ENCODE measurements at places on chromosomes 2 and 18. TPM values are rescaled to one million over a fixed set of nuclear protein-coding genes. Genes with fewer than 3 reads are reported as not detected.

- H3K27ac ChIP-seq: no peak overlapping the region
- no peak for DNase-seq
- peaks cover 1% of the 10 kb centered on the region for H3K4me1 ChIP-seq
- no peaks in the 10 kb centered on the region for H3K36me3 ChIP-seq
- H3K27me3 ChIP-seq: no peaks in the 10 kb centered on the region
Measured at GRCh38 chr2:240819126-240819857, 727 bp downstream of the KIF1A start.

Gene XDH
- not detected for total RNA-seq

GRCh38 chr2:60046529-60046928 is 506.9 kb downstream of the BCL11A start:
- H3K4me3 ChIP-seq: no peak overlapping the region
- H3K27ac ChIP-seq: no peak overlapping the region
- H3K36me3 ChIP-seq: no peaks in the 10 kb centered on the region
- no peaks in the 10 kb centered on the region for H3K27me3 ChIP-seq

Gene KLHL14
- total RNA-seq: 1.8 TPM

DNA sequence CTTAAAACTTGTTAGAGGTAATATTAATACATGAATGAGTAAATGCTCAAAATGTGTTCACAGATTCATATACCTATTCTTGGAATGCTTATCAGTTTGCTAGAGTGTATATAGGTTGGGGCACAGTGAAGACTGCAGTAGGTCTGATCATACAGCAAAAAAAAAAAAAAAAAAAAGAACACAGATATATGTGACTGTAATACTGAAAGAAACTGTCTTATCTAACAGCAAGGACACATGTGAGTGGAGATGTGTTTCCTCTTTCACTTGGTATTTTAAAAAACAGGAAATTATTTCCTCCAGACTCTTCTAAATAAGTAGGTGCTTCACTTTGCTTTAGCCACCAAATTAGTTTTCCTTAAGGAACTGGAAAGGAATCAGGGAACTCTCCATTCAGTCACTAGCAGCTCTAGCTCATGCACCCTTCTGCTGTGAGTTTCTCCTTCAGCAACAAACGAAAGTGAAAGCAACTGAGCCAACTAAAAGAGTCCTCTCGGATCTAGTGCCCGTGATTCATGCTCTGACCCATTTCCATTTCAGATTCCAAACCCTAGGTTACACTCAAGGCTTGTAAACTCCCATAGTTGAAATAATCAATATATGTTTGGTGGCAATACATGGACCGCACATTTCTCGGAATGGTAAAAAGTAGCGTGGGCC is 98.5 kb downstream of the DSEL start:
- no peaks in the 10 kb centered on the region for H3K36me3 ChIP-seq
- no peaks in the 10 kb centered on the region for H3K27me3 ChIP-seq
- peak overlapping the region; percentile 8 for H3K4me3 ChIP-seq
- DNase-seq: peak; percentile 12
- no peaks in the 10 kb centered on the region for H3K4me1 ChIP-seq
- H3K27ac ChIP-seq: no peak overlapping the region

Gene FAM161A
- total RNA-seq: 9.4 TPM

- peak overlapping the region; percentile 41 for H3K27ac ChIP-seq
- H3K4me1 ChIP-seq: peaks cover 7% of the 10 kb centered on the region
- DNase-seq: peak; percentile 67
- no peaks in the 10 kb centered on the region for H3K36me3 ChIP-seq
- no peaks in the 10 kb centered on the region for H3K27me3 ChIP-seq
Measured at GRCh38 chr2:241882091-241882625, 12.6 kb downstream of the RTP5 start.
